Activated CD8-positive, alpha-beta T cell treated with anti-CD3 and anti-CD28 coated beads for 36 hours (primary cell): ENCODE measurements at places on chromosomes 7 and 10.

DNA sequence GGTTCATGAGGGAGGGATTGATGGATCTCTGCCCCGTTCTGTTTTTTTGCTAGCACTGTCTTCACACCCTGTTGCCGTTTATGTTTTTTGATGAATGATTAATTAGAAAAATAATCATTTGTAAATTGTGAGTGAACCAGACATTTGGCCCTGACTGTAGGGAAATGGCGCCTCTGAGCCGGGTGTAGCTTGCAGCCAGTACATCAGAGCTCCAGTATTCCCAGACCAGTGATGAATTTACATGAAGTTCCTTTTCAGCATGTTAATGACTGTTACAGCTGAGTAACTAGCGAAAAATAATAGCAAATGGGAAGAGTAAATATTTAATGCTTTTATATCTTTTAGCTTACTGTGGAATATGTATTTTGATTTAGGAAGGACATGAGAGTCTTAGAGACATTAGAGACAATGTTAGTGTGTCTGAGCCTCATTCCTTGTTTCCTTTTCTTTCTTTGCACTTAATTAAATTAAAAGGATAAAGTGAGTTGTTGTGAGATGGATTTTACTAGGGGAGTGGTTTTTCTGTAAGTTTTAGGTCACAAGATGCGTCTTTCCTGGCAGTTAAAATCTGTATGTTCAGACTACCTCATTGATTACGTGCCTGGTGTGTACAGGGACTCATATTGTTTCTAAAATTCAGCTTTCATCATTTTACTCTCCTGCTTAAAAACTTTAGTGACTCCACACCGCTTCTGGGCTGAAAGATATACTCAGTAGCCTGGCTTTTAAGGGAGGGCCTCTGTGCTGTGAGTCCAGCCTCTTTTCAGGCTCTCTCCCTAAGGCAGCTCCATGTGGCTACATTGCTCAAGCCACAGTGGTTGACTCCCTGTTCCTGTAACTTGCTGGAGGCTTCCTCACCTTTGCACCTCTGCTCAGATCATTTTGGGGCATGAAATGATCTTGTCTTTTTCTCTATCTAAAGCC lies 86.4 kb downstream of the AUTS2 start:
- DNase-seq, result no peak

DNA sequence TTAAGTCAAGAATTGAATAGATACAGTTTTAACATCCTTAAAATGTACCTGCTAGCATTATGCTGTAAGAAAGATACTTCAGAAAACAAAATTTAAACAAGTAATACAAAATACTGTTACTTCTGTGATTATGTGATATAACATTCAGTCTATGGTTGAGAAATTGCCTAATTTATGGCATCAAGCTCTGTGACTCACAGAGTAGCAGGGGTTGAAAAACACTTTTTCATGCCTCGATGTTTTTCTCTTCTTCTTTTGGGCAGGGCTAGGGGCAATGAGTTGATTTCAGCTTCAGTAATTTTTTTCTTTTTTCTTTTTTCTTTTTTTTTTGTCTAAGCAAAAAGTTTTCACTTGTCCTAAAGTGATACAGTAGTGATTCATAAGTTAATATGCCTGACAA lies 209.2 kb downstream of the MBL2 start:
- no peak for DNase-seq

DNA sequence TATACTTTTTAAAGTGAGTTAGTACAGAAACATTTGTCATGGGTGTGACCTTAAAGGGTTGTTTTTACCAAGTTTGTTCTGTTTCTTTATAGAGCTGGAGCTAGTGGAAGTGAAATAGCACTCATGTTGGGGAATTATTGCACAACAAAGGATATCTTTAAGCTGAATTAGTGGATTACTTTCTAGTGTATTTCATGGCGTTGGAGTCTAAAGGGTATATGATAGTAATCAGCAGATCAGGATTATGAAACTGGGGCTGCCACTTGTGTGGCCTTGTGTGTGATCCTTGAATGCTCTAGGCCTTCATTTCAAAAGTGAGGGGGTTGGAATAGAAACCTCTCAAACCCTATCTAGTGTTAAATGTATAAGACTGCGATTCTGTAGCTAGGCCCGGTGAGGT lies 123.6 kb downstream of the LYZL1 start:
- DNase-seq, result peak; percentile 15

GRCh38 chr7:16115374-16115773 lies 306.0 kb downstream of the CRPPA start:
- no peak for DNase-seq

DNA sequence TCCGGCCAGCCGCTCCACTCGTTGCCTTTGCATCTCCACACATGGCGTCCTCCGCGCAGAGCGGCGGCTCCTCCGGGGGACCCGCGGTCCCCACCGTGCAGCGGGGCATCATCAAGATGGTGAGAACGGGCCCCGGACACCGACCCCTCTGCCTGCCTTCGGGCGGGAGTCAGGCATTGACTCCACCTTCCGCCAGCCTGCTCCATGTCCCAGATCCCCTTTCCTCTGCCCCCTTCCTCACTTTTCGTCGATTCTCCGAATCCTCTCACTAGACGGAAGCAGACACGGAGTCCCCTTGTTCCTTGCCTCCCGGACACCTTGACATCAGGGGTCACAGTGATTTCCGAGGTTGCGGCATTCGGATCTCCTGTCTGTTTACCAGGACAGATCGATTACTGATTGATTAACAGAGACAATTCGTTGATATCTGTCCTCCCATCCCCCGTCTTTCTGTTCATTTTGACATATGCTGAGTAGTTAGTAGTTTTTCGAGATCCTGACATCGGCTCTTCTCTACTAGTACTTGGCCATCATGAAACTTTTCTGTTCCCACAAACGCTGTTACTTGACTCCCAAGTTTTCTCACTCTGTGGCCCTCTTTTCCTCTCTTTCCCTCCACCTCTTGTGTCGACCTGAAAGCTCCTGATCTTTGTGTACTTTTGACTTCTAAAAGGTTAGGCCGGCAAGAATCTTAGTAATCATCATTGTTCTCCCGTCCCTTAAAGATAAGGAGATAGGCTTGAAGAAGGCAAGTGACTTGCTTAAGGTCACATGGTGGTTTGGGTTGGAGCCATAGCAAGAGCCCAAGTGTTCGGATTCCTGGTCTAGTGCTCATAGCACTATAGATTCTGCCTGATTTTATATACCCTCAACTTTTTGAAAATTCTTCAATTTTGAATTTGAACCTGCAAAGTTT lies 597 bp downstream of the SND1 start:
- DNase-seq, result no peak

- DNase-seq, result no peak
Observed at GRCh38 chr7:109101332-109101731, 531.7 kb downstream of the DNAJB9 start.

GRCh38 chr10:72080042-72080975 lies 8.0 kb downstream of the SPOCK2 start:
- no peak for DNase-seq

DNA sequence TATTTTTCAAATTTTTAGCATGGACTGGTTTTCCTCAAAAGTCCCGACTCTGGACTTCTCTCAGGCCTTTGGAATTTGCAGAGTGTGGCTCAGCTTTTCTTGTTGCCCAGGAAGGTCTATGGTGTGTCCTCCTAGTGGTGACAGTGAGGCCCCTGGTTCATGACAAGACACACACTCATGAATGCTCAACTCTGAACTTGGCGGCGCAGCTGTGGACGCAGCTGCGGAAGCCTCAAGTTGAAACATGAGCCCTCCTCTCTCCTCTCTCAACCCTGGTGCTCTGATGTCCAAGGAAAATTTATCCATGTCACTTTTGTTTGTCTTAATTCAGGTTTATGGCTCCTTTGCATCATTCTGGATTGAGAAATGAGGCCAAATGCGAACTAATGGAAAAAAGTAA lies 183.9 kb downstream of the HECW1 start:
- DNase-seq, result no peak

DNA sequence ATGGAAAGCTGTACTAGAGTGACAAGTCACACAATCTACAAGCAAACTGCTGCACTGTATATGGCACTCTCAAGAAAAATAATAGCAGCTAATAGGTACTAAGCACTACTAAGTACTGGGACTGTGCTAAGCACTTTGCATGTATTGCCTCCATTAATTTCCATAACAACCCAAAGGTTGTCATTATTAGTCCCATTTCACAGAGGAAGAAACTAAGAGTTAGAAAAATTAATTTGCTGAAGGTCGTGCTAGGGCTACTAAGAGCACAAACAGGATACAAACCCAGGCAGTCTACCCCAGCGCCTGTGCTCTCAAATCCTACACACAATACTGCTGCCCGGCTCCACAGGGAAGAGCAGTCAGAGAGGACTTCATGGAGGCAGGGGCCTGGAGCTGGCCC lies 51.7 kb downstream of the DLG5 start:
- DNase-seq, result no peak

DNA sequence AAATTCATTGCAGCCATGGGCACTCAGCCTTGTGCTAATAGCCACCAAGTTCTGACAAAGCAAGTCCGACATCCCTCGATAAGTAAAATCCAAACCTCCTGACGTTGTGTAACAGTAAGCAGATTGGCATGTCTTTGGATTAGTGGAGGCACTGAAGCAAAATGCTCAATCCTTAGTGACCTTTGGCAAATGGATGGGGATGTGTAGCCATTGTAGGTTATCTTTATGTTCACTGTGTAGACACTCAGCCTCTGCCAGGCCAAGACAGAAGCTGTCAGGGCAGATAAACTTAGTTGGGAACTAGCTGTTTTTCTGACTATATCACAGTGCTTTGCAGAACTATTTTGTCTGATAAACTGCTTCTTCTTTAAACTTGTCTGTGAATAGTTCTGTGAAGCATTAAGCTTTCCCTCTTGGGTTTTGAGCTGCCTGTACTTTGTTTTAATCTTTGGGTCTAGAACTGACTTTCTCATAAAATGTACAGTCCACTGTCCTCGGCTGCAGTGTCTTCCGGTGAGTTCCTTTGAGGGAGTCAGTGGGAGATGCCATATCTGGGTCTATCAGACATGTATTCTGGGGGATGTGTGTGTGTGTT lies 220.8 kb downstream of the LRMDA start:
- no peak for DNase-seq

GRCh38 chr7:47669178-47669891 lies 87.4 kb upstream of the TNS3 start:
- peak; percentile 12 for DNase-seq

DNA sequence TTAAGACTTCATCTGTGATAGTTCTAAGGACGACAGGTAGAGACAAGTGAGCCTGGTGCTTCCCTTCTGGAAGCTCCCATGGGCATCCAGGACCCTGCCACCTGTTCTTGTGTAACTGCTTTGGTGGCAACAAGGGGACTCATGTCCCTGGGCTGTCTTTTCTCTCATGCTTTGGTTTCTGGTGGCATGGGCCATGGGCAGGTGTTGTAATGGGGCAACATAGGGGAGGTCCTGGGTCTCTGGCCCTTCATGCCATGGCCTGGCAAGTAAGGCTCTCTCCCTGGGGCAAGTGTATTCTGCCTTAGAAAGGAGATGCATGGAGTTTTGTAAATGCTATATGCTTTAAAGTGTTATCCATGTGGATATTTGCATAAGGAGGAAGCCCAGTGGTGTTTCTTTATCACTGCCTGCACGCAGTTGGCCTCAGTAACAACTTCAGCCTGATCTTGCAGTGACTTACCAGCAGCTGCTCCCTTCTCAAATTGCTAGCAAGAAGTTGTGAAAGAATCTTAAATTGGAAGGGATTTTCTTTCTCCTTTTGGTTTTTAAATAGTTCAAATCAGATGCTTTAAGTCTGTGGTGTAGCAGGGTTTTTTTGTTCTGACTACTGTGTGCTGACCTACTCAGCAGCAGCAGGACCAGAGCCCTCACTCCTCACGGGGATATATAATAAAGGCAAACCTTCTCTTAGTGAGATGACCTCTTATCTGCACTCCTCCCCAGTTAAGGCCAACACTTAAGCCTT lies 39.9 kb downstream of the OGDH start:
- DNase-seq, result no peak

DNA sequence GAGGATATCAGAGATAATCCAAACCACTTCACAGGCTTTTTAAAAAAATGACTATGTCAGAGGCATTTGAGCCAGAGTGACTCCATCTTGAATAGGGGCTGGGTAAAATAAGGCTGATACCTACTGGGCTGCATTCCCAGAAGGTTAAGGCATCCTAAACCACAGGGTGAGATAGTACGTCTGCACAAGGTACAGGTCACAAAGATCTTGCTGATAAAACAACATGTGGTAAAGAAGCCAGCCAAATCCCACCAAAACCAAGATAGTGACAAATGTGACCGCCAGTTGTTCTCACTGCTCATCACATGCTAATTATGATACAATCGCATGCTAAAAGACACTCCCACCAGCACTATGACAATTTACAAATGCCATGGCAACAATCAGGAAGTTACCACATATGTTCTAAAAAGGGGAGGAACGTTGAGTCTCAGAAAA lies 177.5 kb downstream of the RAPGEF5 start:
- DNase-seq, result no peak
